ENCODE measurements at places on chromosomes 13 and 19.

DNA sequence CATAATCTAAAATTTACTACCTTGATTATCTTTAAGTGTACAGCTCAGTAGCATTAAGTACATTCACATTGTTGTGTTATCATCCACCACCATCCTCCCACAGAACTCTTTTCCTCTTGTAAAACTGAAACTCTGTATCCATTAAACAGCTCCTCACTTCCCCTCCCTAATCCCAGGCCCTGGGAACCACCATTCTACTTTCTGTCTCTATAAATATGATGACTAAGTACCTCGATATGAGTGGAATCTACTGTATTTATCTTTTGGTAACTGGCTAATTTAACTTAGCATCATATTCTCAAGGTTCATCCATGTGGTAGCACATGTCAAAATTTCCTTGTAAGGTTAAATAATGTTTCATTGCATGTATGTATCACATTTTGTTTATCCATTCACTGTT lies 49.0 kb upstream of the POMP start:
- no peak for DNase-seq

- no peak for DNase-seq
Measured at GRCh38 chr19:31319465-31319864, 29.8 kb downstream of the TSHZ3 start.

DNA sequence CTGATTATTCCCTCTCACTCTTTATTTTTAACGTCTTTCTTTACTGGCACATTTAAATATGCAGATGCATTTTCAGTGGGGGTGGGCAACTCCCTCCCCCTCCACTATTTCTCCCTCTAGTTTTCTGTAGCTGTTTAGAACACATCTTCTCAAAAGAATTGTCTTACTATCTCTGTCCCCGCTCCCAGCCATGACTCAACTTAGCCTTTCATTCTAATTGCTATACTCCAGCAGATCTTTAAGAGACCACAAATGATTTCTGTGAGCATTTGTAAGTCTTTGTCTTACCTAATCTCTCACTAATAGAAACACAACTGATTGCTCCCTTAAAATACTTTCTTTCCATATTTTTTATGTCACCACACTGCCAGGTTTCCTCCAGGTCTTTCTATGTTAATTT lies 350.9 kb downstream of the SPRY2 start:
- no peak for DNase-seq

DNA sequence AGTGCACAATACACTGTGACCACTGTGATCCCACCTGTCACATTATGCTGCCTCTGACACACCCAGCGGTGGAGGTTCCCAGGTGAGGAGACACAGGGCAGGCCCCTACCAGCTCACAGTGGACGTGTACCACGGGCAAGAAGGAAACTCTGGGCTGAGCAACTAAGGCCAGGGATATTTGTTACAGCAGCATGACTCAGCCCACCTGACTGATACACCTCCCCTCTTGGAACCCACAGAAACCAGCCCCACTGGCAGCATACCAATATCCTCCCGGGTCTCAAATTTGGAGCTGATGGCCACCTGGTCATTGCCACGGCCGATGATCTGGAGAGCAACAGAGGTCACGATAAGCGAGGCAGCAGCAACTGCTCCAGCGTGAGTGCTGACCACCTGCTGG lies 14.9 kb downstream of the KLC3 start:
- DNase-seq = no peak

- DNase-seq = peak; percentile 65
Measured at GRCh38 chr19:54168174-54168917, 4.6 kb downstream of the TMC4 start.

DNA sequence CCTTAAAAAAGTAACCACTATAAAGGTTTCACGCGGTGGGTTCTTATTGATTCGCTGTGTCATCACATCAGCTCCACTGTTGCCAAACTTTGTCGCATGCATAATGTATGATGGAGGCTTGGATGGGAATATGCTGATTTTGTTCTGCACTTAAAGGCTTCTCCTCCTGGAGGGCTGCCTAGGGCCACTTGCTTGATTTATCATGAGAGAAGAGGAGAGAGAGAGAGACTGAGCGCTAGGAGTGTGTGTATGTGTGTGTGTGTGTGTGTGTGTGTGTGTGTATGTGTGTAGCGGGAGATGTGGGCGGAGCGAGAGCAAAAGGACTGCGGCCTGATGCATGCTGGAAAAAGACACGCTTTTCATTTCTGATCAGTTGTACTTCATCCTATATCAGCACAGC lies 30.6 kb downstream of the FGF9 start:
- no peak for DNase-seq

GRCh38 chr13:75353781-75354193 lies 128.2 kb downstream of the TBC1D4 start:
- no peak for DNase-seq

GRCh38 chr19:8151767-8152035 lies 2.3 kb upstream of the FBN3 start:
- DNase-seq = no peak

GRCh38 chr13:72121466-72121865 lies 254.5 kb upstream of the DACH1 start:
- no peak for DNase-seq

DNA sequence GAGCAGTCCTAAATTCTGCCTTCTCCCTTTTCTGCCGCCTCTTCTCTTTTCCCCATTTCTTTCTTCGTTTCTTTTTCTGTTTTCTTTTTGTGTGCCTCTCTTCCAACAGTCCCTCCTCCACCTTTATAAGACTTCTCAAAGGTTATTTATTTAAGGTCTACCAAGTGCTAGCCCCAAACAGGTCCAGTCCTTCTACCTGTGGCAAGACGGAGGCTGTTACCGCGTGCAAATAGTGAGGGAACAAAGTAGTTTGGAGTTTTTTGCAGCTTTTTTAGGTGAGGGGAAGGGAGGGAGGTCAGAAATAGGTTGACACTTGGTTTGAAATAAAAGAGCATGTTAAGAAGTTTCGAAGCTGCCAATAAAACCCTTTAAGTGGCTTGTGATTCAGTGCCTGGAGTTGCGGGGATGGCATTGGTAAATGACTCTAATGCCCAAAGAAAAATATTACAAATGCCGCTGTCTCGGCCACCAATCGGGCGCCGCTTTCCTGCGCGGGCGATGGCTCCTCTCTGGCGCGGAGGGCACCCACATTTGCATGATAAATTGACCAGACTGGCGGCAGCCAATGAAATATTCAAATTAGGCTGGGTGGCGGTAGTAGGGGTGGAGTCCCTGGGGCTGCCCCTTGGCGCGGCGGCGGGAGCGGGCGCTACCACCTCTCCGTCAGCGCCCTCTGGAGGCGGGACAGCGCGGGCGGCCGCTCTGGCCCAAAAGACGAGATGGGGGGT lies 7.5 kb upstream of the TSHZ3 start:
- no peak for DNase-seq

GRCh38 chr19:30577551-30578105 lies 205.4 kb downstream of the ZNF536 start:
- DNase-seq = no peak

DNA sequence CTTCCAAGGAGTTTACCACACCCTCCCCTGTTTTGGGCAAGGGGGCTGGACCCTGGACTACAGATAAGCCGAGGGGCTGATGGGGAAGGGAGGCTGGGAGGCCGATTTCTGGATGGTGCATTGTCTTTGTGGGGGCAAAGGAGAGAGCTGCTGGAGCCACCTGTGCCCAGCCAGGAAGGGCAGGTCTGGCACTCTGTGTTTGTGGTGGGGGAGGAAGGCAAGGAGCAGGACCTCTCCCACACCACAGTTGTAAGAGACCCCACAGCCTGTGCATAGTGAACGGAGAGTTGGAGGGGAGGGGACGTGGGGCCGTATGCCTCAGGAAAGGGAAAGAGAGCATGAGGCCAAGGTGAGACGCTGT lies 16.0 kb upstream of the PRR19 start:
- DNase-seq = no peak

DNA sequence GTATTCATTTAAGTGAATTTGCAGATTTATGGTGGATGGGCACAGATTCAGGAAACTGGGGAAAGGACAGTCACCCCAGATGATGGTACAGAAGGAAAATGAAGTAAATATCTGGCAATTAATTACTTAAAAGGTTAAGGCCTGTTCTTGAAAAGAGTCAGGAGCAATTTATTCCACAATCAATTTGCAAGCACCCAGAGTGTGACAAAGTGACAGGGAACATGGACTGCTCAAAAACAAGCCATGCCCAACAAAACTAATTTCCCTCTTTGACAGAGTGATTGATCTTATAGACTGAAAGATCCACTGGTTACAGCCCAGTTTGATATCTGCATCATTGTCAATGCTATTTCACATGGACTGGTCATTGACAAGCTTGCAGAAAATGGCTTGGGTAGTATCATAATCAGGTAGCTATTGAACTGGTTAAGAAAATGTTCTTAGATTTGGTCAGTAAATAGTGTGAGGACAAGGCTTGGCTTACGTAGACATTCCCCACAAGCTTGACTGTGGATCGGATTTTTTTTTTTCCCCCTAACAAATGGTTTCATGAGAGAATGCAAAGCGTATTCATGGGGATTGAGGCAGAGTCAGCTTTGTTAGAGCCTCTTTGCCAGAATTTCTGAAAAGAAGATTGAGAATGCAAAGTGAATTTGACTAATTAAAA lies 584.6 kb downstream of the GPC6 start:
- no peak for DNase-seq

- no peak for DNase-seq
Measured at GRCh38 chr13:91174886-91175501, 172.5 kb upstream of the MIR17HG start.

DNA sequence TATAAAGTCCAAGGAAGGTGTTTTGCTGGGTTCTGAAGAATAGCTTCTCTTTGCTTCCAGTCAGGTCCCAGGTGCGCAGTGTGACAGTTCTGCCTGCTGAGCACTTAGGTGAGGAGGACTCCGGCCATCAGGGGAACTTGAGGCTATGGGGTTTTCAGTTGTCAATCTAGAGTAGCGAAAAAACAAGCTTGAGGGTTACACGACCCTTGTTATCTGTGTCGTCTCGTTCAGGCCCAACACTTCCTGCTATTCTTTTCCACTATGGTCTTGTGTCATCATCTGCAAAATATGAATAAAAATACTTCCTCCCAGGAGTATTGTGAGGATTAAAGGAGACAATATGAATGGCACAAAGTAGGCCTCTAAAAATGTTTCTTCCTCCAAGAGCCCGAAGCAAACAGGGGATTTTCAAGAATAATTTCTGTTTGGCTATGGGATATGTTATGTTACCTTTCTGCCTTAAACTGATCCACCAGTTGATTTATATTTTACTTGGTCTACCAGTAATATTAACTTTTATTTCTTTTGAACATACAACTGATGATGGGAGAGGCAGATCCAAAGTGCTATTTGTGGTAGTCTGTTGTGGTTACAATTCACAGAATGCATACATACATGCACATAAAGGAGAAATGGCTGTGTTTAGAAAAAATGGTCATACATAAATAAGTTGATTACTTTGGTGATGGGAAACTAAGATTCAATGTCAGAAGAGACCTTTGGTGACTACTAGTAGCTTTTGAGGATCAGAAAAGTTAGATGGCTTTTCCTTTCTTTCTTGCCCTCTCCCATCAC lies 40.5 kb upstream of the RCBTB2 start:
- DNase-seq = no peak

- no peak for DNase-seq
Measured at GRCh38 chr13:60787083-60787482, 390.1 kb downstream of the TDRD3 start.

GRCh38 chr13:77853703-77854102 lies 64.9 kb downstream of the EDNRB start:
- DNase-seq = no peak

GRCh38 chr19:33093420-33094210 lies 12.6 kb downstream of the GPATCH1 start:
- DNase-seq = no peak

GRCh38 chr19:34481861-34482379 lies 362 bp downstream of the WTIP start:
- no peak for DNase-seq

DNA sequence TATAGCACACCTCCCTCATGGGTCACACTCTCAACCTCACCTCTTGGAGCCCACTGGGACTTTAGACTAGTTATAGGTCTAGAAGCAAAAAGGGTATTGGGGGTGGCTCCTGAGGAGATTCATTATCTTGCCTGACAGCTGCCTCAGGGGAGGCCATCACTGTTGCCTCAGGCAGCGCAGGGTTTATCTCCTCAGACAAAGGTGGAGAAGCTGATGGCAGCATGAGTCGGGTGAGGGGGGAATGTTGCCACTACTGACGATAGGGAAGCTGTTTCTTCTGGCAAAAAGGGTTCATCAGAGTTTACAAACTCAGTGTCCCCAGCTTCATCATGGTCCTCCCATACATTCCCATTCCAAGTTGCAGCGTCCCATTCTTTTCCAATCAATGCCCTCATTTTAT lies 562.4 kb downstream of the IRS2 start:
- no peak for DNase-seq

DNA sequence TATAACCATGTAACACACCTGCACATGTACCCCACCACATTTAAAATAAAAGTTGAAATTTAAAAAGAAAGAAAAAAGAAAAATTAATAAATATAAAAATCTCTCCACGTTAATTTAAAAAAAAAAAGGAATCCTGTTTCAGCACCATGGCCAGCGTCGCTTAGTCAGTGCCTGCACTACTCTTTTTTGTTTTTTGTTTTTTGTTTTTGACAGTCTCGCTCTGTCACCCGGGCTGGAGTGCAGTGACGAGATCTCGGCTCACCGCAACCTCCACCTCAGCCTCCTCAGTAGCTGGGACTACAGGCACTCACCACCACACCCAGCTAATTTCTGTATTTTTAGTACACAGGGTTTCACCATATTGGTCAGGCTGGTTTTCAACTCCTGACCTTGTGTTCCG lies 835.9 kb downstream of the UQCRFS1 start:
- DNase-seq = no peak

- no peak for DNase-seq
Measured at GRCh38 chr19:887072-887471, 5.9 kb downstream of the MED16 start.

GRCh38 chr13:45398877-45399276 lies 19.3 kb downstream of the SLC25A30 start:
- DNase-seq = no peak

DNA sequence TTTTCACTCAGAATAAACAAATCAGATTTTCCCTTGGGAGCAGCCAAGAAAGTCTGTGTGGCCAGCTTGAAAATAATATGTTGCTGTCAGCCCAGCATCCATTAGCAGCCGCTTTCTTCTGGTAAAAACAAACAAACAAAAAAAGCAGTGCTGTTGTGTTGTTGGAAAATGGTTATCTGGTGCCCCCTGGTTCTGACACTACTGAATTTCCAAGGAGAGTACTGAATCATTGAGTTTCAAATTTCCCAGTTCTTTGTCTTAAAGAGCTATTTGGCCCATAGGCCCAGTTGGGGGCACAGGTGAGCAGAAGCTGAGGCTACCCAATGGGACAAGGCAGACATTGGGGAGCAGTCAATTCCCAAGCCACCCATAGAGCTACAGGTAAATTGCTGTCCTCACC lies 995.9 kb downstream of the UQCRFS1 start:
- no peak for DNase-seq

- DNase-seq = no peak
Measured at GRCh38 chr13:72534951-72535640, 192.3 kb downstream of the MZT1 start.

DNA sequence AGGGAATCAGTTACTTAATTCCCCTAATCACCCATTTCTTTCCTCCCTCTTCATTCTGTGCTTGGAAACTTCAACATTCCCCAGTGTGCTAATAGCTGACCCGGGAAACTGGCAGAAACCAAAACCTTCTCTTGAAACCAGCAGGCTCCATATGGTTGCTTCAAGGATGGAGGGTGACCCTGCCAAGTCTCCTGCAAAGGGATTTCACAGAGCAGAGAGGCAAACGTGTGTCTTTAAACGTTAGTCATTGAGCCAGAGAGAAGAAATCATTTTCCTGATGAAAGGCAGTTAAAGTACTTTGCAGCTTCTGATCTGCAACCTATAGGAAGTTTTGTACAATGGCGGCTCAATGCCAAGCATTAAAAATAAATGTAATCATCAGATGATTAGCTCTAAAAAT lies 220.9 kb downstream of the POU4F1 start:
- DNase-seq = no peak
